Activated CD4-positive, alpha-beta T cell treated with anti-CD3 and anti-CD28 coated beads, Interleukin-10, Interleukin-2, amounts not matched to agents 100 ng/mL and 50 ng/mL, durations not matched to agents 16 hours and 8 hours (primary cell): ENCODE measurements at places on chromosomes 2 and 18.

GRCh38 chr2:74524955-74525716, 895 bp downstream of the DQX1 start:
- DNase-seq = no peak

GRCh38 chr18:45056926-45057325, 376.2 kb downstream of the SETBP1 start:
- DNase-seq = no peak

GRCh38 chr2:25825238-25825637, 53.0 kb downstream of the ASXL2 start:
- DNase-seq = peak; percentile 75

GRCh38 chr2:9037166-9037565, 33.7 kb upstream of the MBOAT2 start:
- no peak for DNase-seq

- DNase-seq = peak; percentile 58
Measured at GRCh38 chr18:59918320-59918755, 18.5 kb downstream of the PMAIP1 start.

DNA sequence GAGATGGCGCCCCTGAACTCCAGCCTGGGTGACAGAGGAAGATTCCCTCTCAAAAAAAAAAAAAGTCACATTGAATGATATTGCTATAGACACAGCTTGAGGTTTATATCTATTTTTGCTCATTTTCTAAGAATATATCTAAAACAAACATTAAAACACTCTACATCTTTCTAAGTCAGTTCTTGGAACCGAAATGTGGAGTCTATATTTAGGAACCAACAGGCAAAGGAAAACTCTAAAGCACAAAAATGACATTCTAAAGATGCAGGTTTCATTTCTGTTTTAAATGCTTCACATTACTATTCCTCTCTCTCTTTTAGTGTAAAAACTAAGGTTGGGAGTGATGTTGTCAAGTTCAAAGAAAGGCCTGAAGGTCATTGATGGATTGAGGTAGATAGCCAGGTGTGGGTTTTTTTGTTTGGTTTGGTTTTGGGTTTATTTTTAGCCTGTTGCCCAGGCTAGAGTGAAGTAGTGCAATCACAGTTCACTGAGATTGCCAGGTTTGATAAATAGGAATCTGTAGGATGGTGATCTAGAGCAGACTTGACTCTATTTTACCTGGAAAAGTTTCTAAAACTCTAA, 194.0 kb upstream of the RBBP8 start:
- no peak for DNase-seq

DNA sequence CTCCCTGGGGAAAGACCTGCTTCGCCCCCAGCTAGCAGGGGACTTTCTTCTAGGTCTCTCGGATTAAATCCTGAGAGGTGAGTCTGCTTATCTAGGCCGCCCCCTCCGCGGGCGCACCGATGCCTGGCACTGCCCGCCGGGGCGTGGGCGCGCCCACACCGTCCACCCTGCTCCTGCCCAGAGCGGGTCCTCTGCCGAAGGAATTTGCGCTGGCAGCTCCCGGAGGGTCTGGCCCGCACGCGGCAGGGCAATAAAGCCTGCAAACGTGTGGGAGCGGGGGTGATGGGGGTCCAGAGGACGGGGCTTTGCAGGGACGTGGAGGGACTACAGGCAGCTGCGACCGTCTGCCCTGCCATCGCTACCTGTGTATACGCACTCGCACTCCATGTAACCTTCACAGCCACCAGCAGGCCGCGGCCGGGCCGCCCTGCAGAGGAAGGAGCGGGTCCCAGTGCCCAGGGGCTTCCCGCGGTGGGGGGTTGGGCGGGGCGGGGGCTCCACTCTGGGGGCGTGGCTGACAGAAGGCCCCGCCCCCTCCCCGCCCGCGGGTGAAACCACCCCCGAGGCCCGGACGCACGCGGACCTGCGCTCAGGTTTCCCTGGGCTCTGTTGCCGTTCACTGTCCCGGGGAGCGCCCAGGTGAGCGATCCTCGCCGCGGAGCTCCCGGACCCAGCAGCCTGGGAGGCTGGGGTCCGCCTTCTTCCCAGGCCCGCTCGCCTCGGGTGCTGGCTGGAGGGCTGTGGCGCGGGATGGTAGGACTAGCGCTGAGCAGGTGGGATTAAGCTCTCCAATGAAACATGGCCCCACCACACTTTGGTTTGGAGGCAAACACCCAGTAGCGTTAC, 174.5 kb upstream of the HS6ST1 start:
- DNase-seq = no peak

DNA sequence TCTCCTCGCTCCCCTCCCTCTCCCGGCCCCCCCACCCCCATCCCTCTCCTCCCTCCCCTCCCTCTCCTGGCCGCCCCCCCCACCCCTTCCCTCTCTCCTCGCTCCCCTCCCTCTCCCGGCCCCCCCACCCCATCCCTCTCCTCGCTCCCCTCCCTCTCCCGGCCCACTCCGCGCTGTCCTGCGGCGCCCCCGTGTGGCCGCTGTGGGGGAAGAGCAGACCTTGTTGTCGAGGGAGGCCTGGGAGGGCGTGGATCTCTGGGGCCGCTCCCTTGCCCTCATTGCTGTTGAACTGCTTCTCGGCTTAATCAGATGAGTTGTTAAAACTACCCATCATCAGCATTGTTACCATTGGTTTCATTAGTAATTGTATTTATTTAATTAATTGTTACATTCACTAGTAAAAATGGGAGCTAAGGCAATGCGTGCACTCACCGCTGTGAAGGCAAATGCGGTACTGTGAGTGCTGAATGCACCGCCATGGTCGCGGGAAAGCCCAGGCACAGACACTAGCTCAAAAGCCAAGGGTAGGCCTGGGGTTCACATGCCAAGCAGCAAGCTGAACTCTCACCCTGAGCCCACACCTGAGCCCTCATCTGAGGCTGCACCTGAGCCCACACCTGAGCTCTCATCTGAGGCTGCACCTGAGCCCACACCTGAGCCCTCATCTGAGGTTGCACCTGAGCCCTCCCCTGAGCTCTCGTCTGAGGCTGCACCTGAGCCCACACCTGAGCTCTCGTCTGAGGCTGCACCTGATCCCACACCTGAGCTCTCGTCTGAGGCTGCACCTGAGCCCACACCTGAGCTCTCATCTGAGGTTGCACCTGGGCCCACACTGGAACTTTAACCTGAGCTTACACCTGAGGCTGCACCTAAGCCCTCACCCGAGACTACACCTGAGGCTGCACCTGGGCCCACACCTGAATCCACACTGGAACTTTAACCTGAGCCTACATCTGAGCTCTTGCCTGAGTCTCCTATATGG, 8.8 kb downstream of the RTP5 start:
- DNase-seq = peak; percentile 87
